ENCODE measurements at places on chromosomes 16 and 17.

DNA sequence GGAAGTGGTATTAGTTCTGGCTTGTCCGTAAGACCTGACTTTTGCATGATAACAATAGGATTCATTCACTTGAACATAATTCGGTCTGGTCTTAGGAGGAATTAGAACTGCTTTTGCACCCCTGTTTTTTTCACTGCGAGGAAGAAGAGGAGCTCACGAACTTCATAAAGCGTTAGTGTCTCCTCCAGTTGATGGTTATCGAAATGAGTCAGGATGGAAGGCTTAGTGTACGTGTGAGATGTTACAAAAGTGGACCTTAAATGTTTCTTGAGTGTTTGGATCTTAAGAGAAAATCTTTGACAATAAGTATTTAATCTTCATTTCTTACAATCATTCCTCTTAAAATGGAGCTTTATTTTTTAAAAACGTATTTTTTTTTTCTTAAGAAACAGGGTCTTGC is 52.8 kb downstream of the USP10 start:
- DNase-seq: no peak

GRCh38 chr17:66630828-66631472 is 204.0 kb upstream of the CACNG5 start:
- DNase-seq: no peak

DNA sequence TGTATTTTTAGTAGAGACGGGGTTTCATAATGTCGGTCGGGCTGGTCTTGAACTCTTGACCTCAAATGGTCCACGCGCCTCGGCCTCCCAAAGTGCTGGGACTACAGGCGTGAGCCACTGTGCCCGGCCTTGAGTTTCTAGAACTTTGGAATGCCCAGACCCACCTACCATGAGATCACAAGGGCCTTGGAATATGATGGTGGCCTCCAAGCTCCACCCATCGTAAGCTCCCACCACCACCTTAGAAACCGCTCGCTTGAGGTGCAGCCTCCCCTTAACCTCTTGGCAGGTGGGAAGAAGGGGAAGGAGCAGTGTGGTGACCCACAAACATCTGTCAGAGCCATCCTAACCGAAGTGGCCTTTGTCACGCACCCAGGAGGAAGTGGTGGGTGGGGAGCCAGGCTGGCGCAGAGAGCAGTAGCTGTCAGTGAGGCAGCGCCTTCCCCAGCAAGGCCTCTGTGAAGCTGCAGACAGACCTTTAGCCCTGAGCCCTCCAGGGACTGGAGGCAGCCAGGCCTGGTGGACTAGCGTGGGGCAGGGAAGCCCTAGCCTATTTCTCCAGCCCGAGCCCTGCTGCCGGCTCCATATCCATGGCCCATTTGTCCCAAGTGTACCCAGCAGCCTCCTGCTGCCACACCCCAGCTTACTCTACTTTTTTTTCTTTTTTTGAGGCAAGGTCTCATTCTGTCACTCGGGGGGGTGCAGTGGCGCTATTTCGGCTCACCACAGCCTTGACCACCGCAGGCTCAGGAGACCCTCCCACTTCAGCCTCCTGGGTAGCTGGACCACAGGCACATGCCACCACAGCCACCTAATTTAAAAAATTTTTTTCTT is 13.1 kb upstream of the SEPHS2 start:
- peak; percentile 82 for DNase-seq

DNA sequence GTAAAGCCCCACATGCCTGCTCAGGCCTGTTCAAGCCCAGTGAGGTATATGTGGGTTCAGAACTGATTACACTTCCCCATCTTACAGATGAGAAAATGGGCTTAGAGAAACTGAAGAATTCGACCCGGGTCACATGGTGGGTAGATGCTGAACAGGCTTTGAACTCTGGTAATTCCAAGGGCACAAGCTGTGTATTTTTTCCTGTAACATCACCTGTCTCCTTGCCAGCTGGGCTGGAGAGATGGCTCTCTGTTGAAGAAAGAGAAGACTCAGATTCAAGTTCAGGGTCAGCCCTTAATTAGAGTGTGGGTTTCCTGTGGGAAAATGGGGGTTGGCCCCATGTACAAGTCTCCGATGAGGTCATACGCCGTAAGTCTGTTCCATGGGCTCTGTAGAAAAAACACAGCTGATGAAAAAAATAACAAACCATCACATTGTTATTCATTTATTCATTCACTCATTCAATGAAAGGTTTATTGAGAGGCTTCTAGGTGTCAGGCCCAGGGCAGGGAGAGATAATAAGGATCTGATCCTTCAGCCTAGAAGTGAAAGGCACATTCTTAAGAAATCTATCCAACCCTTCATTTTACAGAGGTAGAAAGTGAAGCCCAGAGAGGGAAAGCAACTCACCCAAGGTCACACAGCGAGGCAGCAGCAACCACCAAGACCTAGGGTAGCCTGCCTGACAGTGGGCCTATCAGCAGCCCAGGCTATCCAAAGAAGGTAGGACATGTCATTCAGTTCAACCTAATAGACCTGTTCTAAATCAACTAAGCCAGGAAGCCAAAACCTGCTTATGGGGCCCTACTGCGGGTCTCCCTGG is 482.8 kb downstream of the SOX9 start:
- DNase-seq: no peak

DNA sequence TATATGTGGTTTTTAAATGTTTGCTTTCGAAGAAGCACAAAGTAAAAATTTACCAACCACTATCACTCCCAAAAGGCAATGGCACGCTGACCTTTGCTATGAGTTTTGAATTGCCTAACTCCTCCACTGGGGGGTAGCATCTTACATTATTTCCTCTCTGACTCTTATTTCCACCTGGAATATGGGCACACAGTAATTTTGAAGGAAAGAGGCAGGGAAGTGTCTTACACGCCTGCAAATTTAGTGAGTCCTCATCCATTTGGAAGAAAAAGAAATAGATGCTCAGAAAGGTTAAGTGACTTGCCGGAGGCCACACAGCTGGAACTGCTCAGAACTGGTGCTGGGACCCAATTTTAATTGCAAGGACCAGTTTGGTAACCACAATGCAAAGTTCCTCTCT is 29.9 kb upstream of the IRX6 start:
- no peak for DNase-seq

GRCh38 chr16:23691483-23692189 is 12.9 kb downstream of the PLK1 start:
- DNase-seq: no peak

DNA sequence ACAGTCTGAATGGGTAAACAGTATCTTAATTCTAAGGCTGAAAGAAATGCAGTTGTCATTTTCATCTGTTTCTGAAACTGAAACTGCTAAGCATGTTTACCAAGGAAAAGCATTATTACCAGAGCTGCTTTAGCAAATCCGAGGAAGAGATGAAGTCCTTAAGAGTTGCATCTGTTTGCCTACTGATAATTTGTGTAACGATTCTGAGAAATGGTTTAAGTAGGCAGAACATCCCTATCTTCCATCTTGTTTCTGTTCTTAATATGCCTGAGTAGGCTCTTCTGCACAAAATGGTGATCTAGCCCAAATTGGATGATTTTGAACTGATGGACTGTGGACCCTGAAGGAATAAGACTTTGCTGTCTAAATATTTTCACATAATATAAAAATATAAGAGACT is 34.9 kb downstream of the NUP93 start:
- DNase-seq: no peak

- DNase-seq: no peak
Observed at GRCh38 chr16:51374346-51374745, 223.3 kb upstream of the SALL1 start.

- DNase-seq: no peak
Observed at GRCh38 chr17:61144617-61145564, 254.8 kb upstream of the TBX2 start.

- no peak for DNase-seq
Observed at GRCh38 chr16:20803192-20803560, 3.1 kb downstream of the ERI2 start.

DNA sequence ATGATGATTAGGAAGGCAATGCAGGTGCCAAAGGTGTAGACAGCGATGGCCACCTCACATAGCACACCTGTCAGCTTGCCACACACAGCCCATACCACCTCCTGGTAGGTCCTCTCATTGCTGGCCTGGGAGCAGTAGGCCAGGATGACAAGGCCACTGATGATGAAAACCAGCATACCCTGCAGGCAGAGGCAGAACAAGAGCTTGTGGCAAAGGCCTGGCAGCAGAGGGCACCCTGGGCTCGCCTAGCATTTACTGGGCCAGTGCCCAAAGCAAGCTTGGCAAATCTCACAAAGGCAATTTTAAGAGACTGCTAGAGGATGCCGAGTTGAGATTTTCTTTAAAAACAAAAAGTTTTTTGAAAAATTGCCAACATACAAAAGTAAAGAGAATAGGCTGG is 5.9 kb downstream of the SLC38A7 start:
- DNase-seq: no peak

- DNase-seq: no peak
Observed at GRCh38 chr16:276426-277077, 808 bp upstream of the RGS11 start.

DNA sequence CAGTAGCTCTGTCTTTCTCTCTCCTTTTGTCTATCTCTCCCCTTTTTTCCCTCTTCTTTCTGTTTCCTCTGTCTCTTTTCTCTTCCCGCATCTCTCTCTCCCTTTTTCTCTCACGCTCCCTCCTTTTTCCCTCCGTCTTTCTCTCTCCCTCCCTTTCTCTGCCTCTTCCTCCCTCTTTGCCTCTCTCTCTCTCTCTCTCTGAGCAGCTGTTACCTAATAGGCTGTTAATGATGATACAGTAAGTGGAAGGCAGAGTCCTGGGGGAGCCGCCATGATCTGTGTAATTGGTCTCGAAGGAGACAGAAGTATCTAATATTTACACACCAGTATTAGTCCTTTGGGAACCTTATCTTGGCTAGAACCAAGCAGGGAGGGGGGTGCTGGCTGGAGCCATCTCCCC is 136.1 kb upstream of the CIBAR2 start:
- no peak for DNase-seq

DNA sequence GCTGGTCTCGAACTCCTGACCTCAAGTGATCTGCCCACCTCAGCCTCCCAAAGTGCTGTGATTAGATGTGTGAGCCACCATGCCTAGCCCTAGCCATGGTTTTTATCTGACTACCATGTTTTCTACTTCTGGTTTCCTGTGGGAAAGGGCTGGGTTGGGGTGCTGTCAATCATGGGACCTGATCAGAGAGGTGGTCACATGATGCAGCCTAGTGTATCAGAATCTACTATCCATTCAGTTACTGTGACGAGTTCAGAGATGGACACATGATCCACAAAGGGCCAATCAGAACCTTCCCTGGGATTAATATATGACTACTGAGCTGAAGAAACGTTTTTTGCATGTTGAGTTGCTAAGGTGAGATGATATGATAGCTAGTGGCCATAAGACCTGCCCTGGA is 59.1 kb downstream of the ABCC6 start:
- DNase-seq: no peak

GRCh38 chr16:78648517-78648916 is 549.1 kb downstream of the WWOX start:
- no peak for DNase-seq

GRCh38 chr17:79109584-79109983 is 35.0 kb downstream of the ENGASE start:
- DNase-seq: no peak

GRCh38 chr17:37039269-37039668 is 90.5 kb downstream of the AATF start:
- DNase-seq: no peak

DNA sequence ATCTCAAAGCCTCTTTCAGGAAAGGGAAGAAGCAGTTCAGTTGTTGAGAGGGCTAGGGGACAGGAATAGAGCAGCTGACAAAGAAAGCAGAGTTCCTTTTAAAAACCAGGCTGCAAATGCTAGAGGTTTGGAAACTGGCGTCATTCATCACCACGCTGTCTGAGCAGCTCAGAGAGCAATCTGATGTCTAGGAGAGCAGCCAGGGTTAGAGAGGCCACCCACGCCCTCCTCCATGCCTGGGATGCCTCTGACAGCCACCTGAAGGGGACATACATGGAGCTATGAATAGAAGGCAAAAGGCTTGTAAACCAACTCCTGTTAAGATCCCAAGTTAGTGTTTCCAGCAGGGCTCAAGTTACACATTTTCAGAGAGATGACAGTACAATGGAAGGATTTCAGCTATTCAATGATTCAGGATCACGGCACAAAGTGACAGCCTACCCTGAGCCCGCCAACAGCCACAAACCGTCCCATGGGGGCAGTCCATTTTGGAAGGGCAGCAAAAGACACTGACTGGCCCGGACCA is 12.4 kb downstream of the RAB5C start:
- no peak for DNase-seq

DNA sequence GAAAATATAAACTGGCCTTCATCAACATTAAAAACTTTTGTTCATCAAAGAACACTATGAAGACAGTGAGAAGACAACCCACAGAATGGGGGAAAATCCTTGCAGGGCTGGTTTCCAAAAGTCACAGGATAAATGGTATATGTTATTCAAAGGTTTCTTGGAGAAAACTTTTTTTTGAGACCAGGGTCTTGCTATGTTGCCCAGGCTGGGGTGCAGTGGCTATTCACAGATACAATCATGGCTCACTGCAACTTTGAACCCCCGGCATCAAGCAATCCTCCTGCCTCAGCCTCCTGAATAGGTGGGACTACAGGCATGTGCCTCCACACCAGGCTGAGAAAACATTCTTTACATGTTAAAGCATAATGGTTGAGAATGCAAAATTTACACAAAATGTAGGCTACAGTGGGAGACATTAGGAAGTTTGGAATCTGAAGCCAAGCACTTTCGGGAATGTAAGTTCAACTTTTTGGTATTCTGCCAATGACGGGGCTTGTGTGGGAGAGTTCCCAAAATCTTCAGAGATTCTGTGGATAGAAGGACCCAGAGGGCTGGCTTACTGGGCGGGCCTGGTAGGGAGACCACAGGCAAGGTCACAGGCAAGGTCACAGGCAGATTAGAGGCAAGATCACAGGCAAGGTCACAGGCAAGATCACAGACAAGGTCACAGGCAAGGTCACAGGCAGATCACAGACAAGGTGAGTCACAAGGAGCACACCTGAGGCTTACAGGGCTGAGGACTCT is 24.2 kb upstream of the ATP2A3 start:
- DNase-seq: no peak

GRCh38 chr17:28225271-28225670 is 93.7 kb upstream of the TMEM97 start:
- DNase-seq: no peak

DNA sequence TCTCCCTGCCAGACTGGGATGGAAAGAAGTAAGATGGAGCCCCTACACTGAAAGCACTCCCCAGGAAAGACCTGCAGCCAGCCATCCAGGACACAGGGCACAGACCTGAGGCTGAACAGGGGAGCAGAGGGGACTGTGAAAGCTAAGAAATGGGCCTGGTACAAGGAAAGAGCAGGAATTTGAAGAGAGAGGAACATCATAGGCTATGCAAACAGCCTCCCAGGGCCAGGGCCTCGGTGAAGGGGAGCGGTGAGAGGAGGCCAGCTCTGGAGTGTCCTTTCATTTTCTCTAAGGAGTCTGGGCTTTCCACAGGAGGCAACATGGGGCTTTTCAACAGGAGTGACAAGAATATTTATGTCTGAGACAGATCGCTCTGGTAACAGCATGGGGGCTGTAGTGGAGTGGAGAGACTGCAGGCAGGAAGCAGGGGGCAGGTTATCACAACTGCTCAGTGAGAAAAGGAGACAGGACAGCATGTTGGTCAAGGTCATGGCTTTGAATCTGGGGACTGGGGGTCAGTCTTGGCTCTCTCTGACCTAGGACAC is 50.1 kb downstream of the TOM1L2 start:
- no peak for DNase-seq

Data from activated CD4-positive, alpha-beta T cell treated with anti-CD3 and anti-CD28 coated beads for 24 hours (primary cell).